Activated CD8-positive, alpha-beta T cell treated with anti-CD3 and anti-CD28 coated beads, Interleukin-2, amount 10 ng/mL, durations not matched to agents 7 days and 5 days (primary cell): ENCODE measurements at places on chromosomes 2 and 18. TPM values are rescaled to one million over a fixed set of nuclear protein-coding genes. Genes with fewer than 3 reads are reported as not detected.

GRCh38 chr2:66445925-66446871 is 11.3 kb downstream of the MEIS1 start:
- DNase-seq, result no peak

GRCh38 chr2:229084447-229084846 is 186.6 kb downstream of the PID1 start:
- DNase-seq, result no peak

GRCh38 chr2:163345795-163346573 is 389.8 kb downstream of the FIGN start:
- no peak for DNase-seq

DNA sequence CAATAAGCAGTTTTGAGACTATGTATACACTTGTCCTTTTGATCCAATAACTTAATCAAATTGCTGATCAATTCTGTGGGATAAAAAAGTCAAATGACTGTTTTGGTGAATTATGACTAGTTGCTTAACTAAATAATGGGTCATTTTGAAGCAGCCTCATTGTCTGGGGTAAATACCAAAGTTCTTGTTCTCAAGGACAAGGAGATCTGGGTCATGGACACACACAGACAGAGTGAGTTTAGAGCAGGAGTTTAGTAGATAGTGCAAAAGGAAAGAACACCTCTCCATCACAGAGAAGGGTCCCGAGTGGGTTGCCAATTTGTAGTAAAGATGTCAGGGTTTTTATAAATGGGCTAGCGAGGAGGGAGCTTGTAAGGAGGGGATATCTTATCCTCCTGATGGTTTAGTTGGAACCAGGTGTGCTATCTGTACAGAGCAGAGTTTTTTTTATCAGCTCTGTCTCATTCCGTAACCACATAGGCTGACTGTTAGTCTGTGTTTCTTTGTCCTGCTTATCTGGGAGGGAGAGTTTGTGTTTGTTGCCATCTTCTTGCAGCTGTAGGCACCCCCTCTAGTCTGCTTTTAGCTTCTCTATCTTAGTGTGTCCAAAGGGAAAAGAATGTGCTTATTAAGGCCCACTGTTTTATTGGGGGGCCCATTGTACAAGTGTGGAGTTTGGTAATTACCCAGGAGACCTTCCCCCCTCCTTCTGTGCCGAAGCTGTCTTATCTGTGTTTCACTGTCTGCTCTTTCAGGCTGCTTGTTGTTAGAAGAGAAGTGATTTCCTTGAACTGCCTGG is 48.7 kb upstream of the C1GALT1C1L start:
- no peak for DNase-seq

CXCR1 gene
- 0.53 TPM for total RNA-seq

DNA sequence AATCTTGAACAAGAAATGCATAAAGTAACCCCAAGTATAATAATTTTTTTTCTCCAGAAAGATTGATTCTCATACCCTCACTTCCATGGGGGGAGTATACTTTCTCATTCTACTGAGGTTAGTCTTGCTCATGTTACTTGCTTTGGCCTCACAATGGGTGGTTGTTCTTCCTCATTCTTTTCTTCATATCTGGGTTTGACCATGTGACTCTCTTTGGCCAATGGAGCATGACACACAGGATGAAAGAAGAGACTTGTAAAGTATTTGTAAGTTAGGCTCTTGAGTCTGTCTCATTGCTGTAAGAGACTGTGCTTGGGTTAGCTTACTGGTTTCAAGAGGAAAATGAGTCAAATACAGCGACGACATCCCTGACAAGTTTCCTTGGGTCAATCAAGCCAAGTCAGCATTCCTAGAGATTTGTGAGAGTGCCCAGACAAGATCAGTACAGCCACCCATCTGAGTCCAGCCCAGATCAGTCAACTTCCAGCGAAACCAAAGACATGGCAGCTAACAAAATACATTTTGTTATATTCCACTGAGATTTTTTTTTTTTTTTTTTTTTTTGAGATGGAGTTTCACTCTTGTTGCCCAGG is 970.2 kb downstream of the BCL11A start:
- no peak for DNase-seq

ANKRD62 gene
- not detected for total RNA-seq

DES gene
- not detected for total RNA-seq

DNA sequence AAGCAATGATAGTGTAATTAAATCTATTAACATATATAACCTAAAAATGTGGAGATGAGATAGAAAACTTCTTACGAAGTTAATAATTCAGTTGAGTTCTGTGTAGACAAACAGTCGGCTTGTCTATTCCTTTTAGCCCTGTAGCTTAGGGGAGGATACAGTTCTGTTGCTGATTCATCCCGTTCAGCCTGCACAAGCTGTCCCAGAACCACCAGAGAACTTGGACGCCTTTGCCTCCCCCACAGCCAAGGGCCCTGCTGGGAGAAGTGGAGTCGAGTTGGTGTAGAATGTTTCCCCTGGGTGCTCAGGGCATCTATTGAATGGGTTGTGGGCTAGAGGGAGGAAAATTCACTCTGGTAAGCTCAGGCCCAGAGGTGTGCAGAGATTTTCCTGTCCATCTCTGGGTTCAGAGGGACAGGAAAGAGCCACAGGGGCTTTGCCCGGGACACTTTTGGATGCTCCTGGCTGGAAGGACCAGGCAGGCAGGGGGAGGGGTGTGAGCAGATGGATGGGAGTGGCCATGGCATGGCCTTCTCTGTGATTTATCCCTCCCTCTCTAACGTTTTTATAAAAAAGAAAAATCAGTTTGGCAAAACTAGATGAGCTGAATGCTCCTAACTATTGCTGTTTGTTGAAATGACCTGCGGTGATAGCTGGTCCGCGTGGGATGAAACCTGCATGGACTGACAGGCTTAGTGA is 42.8 kb upstream of the GALR1 start:
- no peak for DNase-seq

AMER3 gene
- total RNA-seq, result not detected

DNA sequence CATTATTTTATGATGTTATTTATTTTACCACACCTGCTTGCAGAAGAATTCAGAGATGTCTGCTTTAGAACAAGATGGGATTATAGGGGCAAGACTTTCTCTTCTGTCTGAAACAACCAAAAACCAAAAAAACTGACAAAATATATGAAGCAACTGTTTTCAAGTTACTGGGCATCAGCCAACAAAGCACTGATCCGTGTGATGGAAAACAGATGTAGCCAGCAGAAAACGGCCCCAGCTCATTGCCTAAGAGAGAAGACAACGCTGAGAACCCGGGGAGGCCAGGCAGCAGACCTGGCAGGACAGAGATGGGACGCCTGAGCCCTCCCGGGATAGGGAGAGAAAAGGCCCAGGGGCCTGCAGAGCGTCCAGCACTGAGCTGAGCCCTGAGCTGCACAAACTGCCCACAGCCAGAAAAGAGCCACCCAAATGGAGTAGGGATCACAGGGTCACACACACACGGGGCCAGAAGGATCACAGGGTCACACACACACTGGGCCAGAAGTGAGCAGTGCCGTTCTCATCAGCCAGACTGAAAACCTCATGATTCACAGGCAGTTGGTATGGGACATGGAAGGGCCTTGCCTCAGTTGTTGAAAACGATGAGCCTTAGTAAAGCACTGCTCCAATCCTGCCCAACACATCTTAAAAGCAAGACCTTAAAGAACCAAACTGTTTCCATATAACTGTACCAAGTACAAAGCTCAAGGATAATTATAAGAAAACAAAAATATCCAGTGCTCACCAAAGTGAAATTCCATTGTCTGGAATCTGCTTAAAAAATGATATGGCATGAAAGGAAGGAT is 12.1 kb downstream of the PXDN start:
- DNase-seq, result no peak

FEV gene
- not detected for total RNA-seq

IRS1 gene
- total RNA-seq, result 9.6 TPM

DNA sequence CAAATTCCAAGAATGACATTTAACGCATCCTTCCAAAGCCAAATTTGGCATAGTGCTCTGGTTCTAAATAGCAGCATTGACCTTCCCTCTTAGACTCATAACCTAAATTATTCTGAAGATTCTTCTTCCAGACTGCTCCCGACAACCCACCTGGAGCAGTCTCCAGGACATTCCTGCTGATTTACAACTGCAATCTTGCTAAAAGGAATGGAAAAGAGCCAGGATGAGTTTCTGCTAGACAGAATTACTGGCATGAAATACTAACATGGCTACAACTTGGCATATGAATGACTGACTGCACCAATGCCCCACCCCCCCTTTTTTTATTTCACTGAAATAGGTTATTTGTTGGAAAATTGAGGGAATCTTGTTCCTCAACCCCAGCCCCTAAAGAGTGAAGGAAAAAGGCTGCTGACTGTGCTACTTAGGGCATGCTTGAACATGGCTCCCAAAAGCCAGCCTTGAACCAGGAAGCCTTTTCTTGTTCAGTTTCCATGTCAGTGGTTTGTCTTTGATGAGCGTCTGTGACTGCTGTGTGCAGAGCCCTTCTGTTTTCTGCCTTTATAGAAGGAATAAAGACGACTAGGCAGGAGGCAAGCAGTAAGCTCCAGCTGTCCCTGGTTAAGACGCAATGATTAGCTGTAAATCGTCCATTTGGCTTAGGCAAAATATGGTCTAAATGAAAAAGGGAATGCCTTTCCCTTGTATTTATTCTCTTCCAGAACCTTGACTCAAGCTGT is 47.4 kb upstream of the ITGB6 start:
- DNase-seq, result no peak

ARHGAP15 gene
- total RNA-seq, result 158 TPM

- no peak for DNase-seq
Observed at GRCh38 chr2:45614871-45615415, 3.9 kb upstream of the SRBD1 start.

MARCO gene
- not detected for total RNA-seq

GRCh38 chr18:44731530-44732237 is 51.0 kb downstream of the SETBP1 start:
- DNase-seq, result no peak

GRCh38 chr18:39062426-39062825 is 1496.8 kb upstream of the CELF4 start:
- DNase-seq, result no peak

DNA sequence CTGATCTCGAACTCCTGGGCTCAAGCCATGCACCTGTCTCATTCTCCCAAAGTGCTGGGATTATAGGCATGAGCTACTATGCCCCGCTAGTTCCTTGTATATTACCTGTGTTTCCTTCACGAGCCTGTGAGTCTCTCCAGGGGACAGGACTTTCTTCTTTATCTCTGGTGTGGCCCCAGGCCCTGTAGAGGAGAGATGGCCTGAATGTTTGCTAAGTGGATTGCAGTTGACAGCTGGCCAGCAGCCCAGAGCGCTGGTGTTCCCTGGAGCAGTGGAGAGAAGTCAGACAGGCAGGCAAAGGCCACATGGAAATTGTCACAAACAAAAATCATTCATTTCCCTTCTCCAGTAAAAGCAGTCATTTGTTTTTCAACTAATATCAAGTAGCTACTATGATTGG is 17.9 kb downstream of the LPIN1 start:
- no peak for DNase-seq

MBD2 gene
- total RNA-seq, result 122 TPM

HOXD1 gene
- not detected for total RNA-seq

- DNase-seq, result no peak
Observed at GRCh38 chr18:36567800-36568199, 261.0 kb downstream of the TPGS2 start.

NOL4 gene
- total RNA-seq, result not detected

- no peak for DNase-seq
Observed at GRCh38 chr2:195543902-195544894, 112.8 kb upstream of the SLC39A10 start.

DNA sequence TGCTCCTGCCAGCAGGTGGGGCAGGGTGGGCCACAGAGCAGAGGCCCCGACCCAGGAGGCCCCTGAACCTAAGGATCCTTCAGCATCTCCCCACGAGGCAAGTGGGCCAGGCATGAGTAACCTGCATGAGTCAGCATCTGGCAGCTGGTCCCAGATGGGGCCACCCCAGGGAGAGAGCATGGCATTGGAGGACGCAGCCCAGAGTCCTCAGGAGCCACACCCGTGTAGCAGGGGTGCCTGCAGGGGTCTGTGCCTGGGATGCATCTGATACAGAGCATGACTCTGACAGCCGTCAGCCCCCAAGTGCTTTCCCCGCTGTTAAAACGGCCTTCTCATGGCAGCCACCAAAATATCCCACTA is 185.6 kb upstream of the SALL3 start:
- DNase-seq, result no peak

GRCh38 chr2:2050446-2050845 is 280.6 kb downstream of the MYT1L start:
- no peak for DNase-seq

FAP gene
- total RNA-seq, result not detected

GRCh38 chr2:73350035-73350691 is 35.5 kb upstream of the ALMS1 start:
- DNase-seq, result no peak

GRCh38 chr18:45666520-45666919 is 51.2 kb downstream of the SLC14A2 start:
- peak; percentile 37 for DNase-seq

GRCh38 chr18:63788447-63789096 is 13.4 kb downstream of the SERPINB7 start:
- DNase-seq, result peak; percentile 56

DNA sequence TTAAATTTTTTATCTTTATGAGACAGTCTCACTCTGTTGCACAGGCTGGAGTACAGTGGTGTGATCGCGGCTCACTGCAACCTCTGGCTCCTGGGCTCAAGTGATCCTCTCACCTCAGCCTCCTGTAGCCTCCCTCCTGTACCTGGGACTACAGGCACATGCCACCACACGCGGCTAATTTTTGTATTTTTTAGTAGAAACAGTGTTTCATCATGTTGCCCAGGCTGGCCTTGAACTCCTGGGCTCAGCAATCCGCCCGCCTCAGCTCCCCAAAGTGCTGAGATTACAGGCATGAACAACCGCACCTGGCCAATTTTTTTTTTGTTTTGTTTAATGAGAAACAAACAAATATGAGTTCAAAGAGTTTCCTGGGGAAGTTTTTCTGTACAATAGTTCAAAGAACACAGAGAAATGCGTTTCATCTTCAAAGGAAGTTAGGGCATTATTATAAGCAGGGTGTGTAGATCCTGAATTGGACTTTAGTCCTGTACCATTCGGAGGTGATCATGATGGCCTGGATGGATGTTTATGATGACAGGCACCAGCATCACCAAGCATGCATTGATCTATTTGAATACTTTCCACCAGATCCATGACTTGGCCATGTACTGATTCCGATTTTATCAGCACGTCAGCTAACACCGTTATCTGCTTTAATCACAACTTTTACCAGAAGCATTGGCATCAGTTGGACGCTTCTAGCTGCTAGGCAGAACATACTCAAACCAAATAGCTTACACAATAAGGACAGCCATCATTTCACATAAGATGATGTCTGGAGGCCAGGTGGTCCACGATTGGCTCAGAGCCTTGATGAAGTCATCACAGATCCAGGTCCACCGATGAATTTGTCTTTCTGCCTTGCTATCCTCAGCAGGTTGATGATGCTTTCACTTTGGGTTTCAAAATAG is 28.9 kb downstream of the TCF23 start:
- DNase-seq, result no peak

C2orf81 gene
- total RNA-seq, result 1.5 TPM

ACVR1C gene
- 0.73 TPM for total RNA-seq

DNA sequence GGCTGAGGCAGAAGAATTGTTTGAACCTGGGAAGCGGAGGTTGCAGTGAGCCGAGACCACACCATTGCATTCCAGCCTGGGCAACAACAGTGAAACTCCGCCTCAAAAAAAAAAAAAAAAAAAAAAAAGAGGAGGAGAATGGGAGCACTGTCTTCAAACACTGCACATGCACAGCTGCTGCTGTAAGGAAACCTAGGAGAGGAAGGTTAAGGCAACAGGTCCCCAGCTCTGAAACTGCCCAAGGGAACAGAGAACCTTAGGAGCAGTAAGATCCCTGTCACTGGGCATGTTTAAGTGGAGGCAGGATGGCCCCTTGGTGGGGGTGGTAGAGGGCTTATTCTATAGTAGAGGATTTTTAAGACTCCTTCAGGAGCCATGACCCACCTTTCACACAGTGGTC is 111.2 kb downstream of the CLIP4 start:
- DNase-seq, result no peak

GRCh38 chr18:48208432-48209140 is 200.6 kb downstream of the ZBTB7C start:
- DNase-seq, result no peak
